Lower leg skin (tissue), 4 donors: ENCODE measurements at places on chromosomes 2 and 18. TPM values are rescaled to one million over a fixed set of nuclear protein-coding genes. Genes with fewer than 3 reads are reported as not detected.

The EN1 gene
- 16.2 TPM for total RNA-seq

The DPP10 gene
- not detected for total RNA-seq

The VPS54 gene
- 14.8 TPM for total RNA-seq

The LYPD6 gene
- total RNA-seq = not detected

The KIAA2012 gene
- not detected for total RNA-seq

The OSBPL6 gene
- 22.4 TPM for total RNA-seq

The ARL6IP6 gene
- 40.7 TPM for total RNA-seq

The SMYD1 gene
- total RNA-seq = not detected

The TYMS gene
- 2.4 TPM for total RNA-seq

The ADI1 gene
- 55.0 TPM for total RNA-seq

The CCDC178 gene
- total RNA-seq = not detected

The ICA1L gene
- 0.95 TPM for total RNA-seq

The LIMS4 gene
- total RNA-seq = 0.26 TPM

The AOX1 gene
- 67.5 TPM for total RNA-seq

The ALPI gene
- total RNA-seq = not detected

The MOGAT1 gene
- total RNA-seq = not detected

The INHBB gene
- total RNA-seq = 31.9 TPM

The C1QL2 gene
- 0.65 TPM for total RNA-seq

The STAM2 gene
- 26.1 TPM for total RNA-seq

The ABCG8 gene
- total RNA-seq = not detected

The CHPF gene
- 37.8 TPM for total RNA-seq

The LYPD6B gene
- total RNA-seq = 73.9 TPM

The DHRS9 gene
- 1.4 TPM for total RNA-seq

The REG1B gene
- not detected for total RNA-seq

The CAPN14 gene
- 0.13 TPM for total RNA-seq

The PROKR1 gene
- 0.19 TPM for total RNA-seq

The GPR45 gene
- total RNA-seq = not detected

The HOXD4 gene
- 2.6 TPM for total RNA-seq

The GPR35 gene
- total RNA-seq = 1.2 TPM

The RNF125 gene
- total RNA-seq = 16.3 TPM

The HOXD12 gene
- total RNA-seq = 0.27 TPM

The IL1F10 gene
- 41.6 TPM for total RNA-seq

The ZNF521 gene
- 4.7 TPM for total RNA-seq

The GALNT13 gene
- total RNA-seq = 5.2 TPM

The HTR2B gene
- 0.10 TPM for total RNA-seq

The NAT8 gene
- total RNA-seq = not detected

The LINC00305 gene
- not detected for total RNA-seq

The DLX1 gene
- total RNA-seq = 0.23 TPM

The NCKAP5 gene
- total RNA-seq = 4.6 TPM

The RPRM gene
- total RNA-seq = 0.84 TPM

The MCM6 gene
- 4.5 TPM for total RNA-seq

The KLHL29 gene
- total RNA-seq = 27.3 TPM

The CFAP65 gene
- not detected for total RNA-seq

The CCDC74B gene
- total RNA-seq = 4.0 TPM

The ITGB6 gene
- 6.1 TPM for total RNA-seq
